ENCODE measurements at places on chromosomes 12 and 14.

GRCh38 chr12:40971911-40972310 lies 216.2 kb upstream of the PDZRN4 start:
- DNase-seq, result no peak

DNA sequence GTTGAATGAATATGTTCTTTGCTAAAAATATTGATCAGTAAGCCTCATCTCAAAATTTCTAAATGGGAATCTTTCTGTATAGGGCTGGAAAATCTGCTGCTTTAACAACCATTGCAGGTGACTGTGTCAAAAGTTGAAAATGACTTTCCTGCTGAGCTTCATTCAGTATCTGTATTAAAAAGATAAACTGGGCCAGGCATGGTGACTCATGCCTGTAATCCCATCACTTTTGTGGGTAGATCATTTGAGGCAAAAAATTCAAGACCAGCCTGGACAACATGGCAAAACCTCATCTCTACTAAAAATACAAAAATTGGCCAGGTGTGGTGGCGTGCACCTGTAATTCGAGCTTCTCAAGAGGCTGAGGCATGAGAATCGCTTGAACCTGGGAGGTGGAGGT lies 213.7 kb upstream of the SYT10 start:
- no peak for DNase-seq

- no peak for DNase-seq
These were observed 283.0 kb upstream of the RTL1 start for GRCh38 chr14:101186544-101186943.

DNA sequence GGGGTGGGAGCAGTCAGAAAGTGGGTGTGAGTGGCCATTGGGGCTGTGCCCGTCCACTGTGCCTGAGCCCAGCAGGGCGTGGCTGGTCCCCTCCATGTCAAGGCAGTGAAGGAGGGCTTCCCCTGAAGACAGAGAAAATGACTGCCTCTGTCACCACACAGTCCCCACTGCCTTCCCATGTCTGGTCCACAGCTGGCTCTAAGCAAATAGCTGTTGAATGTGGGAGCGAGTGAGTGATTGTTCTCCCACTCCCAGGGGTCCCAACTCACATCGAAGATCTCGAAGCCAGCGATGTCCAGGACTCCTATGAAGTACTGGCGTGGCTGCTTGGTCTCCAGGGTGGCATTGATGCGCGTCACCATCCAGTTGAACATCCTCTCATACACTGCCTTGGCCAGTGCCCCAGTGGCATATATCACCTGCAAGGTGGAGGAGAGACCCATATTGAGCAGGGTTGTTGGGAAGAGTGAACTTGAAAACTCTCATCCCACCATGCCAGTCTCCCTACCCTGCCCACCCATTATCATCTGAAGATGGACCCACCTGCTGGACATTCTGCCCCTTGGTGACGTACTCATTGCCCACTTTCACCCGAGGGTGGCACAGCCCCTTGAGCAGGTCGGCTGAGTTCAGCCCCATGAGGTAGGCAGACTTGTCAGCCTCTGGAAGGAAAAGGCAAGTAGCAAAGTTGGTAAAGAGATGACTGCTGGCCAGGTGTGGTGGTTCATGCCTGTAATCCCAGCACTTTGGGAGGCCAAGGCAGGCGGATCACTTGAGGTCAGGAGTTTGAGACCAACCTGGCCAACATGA lies 6.6 kb downstream of the MYH7 start:
- DNase-seq, result no peak

- no peak for DNase-seq
These were observed 36.4 kb downstream of the SAMD4A start for GRCh38 chr14:54603362-54603761.

DNA sequence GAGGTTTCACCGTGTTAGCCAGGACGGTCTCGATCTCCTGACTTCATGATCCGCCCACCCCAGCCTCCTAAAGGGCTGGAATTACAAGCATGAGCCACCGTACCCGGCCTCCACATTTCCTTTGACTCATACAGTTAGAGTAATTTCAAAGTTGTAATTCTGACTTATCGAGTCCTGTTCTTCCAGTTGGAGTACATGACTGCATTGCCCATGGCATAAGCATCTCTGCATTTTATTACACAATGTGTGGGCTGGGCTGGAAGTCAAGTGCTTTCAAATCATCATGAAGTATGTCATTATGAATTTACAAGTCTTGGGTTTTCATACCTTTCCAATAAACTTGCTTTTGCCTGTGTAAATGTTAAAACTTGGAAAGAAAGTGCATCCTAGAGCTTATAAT lies 1295.7 kb upstream of the FLRT2 start:
- no peak for DNase-seq

GRCh38 chr12:130469552-130469951 lies 131.9 kb downstream of the PIWIL1 start:
- DNase-seq, result no peak

DNA sequence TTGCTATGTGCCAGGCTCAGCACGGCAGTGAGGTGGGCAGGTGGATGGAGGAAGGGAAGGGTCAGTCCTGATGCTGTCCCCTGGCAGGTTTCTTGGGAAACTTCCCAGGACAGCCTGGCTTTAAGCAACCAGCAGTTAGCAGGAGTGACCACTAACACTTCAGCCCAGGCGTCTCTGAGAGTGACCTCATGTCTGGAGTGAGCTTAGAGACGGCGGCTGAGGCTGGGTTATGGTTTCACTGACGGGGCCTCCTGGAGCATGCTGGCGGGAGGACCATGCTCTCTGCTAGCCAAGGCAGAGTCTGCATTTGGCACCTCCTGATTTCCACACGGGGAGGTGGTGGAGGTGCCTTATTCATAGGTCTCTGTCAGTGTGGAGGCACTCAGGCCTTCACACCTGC lies 2.5 kb downstream of the HHIPL1 start:
- DNase-seq, result no peak

DNA sequence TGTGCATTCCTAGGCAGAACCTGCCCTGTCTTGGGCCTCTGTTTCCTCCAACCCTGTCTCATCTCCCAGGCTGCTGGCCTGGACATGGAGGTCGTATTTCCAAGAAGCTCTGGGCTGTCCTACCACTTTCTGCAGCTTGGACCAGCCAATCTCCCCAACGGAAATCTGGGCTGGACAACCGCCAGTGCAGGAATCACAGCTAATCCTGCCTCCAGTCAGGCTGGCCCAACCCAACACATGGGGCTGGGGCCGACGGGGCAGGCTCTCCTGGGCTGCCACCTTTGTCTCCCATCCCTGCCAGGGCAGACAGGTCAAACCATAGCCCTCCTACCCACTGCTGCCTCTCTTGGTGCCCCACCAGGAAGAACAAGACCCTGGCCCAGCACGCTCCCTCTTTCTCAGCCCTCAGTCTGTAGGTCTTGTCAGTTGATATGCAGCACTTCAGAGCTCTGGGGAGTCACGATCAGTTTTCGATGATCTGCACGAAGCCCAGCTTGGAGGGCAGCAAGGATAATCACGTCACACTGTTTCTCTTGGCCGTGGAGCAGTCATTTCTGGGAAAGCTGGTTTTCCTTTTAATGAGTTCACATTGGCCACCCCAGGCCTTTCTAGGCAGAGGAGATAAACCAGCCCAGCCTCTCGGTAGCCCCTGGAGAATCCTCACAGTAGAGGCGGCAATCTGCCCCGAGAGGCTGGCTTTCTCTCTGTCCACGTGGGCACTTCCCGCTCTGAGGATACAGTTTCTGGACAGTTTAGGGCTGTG lies 195.2 kb upstream of the PRMT8 start:
- DNase-seq, result no peak

DNA sequence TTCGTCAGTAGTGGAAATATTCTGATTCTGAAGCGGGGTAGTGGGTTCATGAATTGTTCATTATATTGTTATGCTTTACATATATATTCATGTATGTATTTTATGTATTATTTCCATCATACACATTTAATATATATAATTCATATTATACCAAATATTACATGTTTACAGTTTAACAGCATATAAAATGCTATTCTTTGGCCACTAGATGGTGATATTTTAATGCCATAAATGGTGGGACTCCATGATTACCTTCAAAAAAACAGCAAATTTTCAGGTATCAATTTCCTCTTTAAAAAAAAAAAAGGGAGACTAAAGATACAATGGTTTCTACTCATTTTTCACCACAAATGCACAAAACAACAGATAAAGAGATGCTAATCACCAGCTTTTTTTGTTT lies 41.0 kb downstream of the BDKRB1 start:
- DNase-seq, result no peak

GRCh38 chr14:89242652-89243279 lies 174.3 kb downstream of the FOXN3 start:
- no peak for DNase-seq
